Stimulated activated CD8-positive, alpha-beta memory T cell treated with anti-CD3 and anti-CD28 coated beads, Interleukin-4, amount 100 ng/mL, for 48 hours (primary cell): ENCODE measurements at places on chromosomes 5 and 9.

- DNase-seq, result no peak
These were observed 507.0 kb upstream of the PTGER4 start for GRCh38 chr5:40172721-40173120.

DNA sequence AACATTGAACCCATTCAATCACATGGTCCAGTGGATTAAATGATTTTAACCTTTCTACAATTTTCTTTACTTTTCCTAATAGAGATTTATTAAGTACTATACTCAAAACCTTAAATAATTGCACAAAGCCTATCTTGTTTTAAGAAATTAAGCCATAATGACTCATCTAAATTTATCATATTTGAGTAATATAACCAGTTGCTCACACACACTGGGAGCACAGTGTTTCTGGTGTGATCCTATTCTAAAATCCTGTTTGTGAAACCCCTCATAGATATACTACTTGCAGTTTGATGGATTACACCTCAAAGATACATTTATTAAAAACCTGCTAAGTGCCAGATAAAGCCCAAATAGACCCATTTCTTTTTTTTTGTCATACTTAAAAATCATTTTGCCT is 668.3 kb upstream of the CDH18 start:
- no peak for DNase-seq

DNA sequence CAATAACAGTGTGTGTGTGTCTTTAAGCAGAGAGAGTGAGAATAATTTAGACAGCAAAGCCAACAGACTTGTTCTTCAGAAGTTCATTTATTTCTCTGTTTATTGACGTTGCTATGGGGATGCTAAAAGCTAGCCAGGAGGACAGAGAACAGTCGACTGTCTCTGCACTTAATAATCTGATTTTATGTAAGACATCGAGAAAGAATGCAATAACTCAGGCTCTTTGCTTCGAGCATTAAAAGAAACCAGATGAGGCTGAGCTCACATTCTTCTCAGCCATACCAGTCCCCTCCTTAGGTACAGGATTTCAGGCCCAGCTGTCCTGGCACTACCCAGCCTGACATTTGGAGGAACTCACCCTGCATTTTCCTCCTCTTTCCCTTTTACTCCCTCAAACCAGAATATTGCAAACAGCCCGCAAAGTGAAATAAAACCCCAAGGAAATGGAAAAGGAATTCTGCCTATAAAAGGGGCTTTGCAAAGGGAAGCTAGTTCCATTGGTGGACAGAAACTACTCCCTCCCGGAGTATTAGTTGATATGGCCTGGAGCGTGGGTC is 44.5 kb upstream of the DPYSL3 start:
- no peak for DNase-seq

DNA sequence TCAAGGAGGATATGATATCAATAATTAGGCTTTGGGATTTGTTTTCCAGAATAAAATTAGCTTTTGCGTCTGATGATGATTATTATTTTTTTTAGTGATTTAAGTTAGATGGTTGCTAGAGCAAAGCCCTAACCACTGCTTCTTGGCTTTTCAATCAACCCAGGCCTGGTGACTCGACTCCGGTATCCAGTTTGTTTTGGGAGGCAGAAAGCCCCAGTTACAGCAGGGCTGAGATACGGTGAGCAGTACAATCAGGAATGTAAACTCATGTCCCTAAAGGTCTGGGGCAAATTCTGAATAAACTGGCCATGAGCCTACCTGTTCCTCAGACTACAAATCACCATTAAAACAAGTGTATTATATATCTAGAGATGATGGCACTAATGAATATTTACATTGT is 24.4 kb upstream of the CYFIP2 start:
- no peak for DNase-seq

DNA sequence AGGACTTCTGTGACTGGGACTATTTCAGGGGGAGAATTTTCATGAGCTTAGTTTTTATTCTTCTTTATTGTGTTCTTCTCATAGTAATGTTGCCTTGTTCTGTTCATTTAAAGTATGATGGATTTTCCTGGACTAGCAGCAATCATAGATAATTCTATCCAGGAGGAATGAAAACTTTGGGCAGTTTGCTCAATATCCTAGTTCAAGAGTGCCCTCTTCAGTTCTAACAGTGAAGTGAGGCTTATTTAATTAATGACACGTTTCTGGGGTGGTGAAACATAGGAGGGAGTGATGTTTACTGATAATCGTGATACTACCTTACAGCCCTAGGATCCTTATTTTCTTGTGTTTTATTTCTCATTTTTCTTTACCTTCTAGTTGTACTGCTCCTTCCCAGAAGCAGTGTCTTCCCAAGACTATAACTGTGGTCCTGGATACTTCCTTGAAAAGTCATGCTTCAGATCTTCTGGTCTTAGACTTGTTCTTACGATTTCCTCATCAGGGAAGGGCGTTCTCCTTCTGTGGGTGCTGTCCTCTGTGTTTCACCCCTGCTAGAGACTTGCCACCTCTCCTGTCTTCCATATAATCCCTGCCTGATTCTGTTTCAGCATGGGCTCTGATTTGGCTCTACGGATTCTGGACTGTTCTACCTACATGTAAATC is 57.4 kb downstream of the CFAP95 start:
- no peak for DNase-seq

DNA sequence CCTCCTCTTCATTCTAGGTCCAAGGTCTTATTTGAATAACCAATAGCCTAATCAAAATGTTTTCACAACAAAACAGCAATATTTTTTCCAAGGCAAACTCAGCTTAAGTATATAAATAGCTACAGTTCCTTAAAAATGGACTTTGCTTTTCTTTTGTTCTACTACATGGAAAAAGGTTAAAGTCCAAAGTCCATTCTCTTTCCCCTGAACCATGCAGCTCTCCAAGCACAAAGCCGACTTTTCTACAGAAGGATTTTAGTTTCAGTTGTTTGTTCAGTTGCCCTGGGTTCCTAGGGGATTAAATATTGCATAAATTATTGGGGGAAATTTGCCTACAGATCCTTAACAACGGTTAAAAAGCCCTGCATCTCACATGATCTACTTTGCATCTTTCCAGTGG is 677.0 kb upstream of the KLF4 start:
- no peak for DNase-seq

DNA sequence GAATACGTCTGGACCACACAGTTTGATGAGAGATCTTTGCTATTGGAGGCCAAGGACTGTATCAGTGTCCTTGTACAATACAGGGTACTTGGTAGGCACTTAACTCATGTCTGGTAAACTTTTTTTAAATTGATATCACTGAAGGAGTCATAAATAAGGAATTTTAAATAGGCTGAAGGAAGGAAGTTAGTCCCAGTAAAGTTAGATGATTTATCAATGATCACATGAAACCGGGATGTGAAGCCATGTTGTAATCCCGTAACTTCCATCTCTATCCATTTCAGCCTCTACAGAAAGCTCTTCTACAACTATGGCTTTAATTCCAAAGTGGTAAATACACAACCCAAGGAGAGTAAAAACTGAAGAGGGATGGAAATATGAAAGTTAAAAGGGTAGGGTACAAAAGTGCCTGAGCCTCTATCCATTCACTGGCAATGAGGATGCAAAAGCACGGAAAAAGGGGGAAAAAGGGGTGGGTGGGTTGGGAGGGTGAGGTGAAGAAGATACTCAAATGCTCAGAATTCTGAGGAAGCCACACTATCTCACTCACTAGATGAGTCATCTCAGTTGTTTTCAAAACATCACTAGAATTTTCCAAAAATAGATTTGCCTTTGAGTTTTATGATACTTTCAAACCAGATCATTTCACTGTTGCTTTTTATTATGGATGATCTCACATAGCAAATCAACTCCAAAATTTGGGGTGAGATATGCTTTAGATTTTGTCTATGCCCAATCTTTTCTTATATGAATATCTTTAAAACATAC is 1053.5 kb downstream of the NR2F1-AS1 start:
- DNase-seq, result no peak
